ENCODE measurements at places on chromosomes 11 and 22.
A peak's percentile ranks its signal among the peaks of the same experiment; 100 is the strongest.

DNA sequence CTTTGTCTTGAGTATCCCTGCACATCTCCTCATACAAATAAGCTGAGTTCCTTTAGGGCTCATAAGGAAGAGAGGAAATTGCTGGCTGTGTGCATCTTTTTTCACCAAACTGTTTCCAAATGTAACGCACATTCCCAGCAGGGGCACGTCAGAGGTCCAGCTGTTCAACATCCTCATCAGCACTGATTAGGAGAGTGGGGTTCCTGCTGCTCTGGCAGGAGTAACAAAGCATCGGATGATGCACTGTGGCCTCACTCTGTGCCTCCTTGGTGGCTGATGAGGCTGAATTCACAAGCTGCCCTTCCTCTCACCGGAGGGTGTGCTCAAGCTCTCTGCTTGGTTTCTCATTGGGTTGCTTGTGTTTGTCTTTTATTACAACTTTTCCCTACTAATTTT is 35.5 kb upstream of the SLC25A1 start:
- no peak for DNase-seq

- DNase-seq: no peak
Observed at GRCh38 chr11:116336540-116336939, 436.2 kb downstream of the BUD13 start.

GRCh38 chr11:12199231-12199948 is 89.0 kb downstream of the MICAL2 start:
- peak; percentile 60 for DNase-seq

DNA sequence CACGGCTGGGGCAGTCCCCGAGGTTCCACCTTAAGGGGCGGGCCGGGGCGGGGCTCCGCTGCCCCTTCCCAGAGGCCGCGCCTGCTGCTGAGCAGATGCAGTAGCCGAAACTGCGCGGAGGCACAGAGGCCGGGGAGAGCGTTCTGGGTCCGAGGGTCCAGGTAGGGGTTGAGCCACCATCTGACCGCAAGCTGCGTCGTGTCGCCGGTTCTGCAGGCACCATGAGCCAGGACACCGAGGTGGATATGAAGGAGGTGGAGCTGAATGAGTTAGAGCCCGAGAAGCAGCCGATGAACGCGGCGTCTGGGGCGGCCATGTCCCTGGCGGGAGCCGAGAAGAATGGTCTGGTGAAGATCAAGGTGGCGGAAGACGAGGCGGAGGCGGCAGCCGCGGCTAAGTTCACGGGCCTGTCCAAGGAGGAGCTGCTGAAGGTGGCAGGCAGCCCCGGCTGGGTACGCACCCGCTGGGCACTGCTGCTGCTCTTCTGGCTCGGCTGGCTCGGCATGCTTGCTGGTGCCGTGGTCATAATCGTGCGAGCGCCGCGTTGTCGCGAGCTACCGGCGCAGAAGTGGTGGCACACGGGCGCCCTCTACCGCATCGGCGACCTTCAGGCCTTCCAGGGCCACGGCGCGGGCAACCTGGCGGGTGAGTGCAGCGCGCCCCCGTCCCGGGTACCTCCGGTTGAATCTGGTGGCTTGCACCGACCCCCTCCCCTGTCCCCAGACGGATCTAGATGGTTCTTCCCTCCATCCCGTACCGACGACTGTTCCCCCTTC is at the start of gene SLC3A2:
TSS of gene SLC3A2 (plus strand) at position 94 of the 776 bp plus-strand sequence. CDS start at position 222, 128 bp downstream.
- peak; percentile 84 for DNase-seq

GRCh38 chr11:19079643-19080440 is 19.3 kb upstream of the MRGPRX2 start:
- DNase-seq: no peak
